Fibroblast of villous mesenchyme (primary cell): ENCODE measurements at places on chromosomes 16 and 17. TPM values are rescaled to one million over a fixed set of nuclear protein-coding genes. Genes with fewer than 3 reads are reported as not detected.

GRCh38 chr16:85334718-85335583 lies 222.7 kb upstream of the CIBAR2 start:
- peak; percentile 44 for DNase-seq

DNA sequence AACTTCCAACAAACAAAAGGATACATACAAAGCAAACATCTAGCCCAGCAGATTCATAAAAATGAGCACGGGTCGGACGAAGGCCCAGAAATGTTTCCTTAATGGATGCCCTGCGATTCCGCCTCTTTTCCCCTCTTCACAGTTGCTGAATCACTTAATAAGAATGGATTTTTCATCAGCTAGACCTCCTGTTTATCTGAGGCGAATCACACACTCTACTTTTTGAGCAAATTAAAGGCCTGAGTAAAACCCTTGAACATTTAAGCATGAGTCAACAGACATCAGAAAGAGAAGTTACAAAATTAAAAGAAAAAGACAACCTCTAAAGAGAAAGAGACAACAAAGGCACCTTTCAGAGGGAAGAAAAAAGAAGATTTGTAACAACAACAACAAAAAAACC lies 44.7 kb downstream of the HS3ST3A1 start:
- DNase-seq, result peak; percentile 41

- no peak for DNase-seq
These were observed 8.4 kb upstream of the HSBP1 start for GRCh38 chr16:83799336-83799735.

The DNAAF8 gene
- total RNA-seq, result 1.3 and 1.7 TPM in 2 replicates

GRCh38 chr17:4118015-4118743 lies 24.7 kb downstream of the ZZEF1 start:
- no peak for DNase-seq

The GPR139 gene
- total RNA-seq, result not detected in 2 replicates

The FOXF1 gene
- total RNA-seq, result 5.2 and 10.3 TPM in 2 replicates

The GFAP gene
- 0.86 and 1.9 TPM in 2 replicates for total RNA-seq

DNA sequence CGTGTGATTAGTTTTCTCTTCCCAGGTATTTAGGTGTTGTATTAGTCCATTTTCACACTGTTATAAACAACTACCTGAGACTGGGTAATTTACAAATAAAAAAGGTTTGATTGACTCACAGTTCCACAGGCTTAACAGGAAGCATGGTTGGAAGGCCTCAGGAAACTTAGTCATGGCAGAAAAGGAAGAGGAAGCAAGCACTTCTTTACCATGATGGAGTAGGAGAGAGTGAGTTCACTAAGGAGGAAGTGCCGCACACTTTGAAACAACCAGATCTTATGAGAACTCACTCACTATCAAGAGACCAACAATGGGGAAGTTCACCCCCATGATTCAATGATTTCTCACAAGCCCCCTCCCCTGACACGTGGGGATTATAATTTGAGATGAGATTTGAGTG lies 1343.7 kb upstream of the GOT2 start:
- DNase-seq, result no peak

DNA sequence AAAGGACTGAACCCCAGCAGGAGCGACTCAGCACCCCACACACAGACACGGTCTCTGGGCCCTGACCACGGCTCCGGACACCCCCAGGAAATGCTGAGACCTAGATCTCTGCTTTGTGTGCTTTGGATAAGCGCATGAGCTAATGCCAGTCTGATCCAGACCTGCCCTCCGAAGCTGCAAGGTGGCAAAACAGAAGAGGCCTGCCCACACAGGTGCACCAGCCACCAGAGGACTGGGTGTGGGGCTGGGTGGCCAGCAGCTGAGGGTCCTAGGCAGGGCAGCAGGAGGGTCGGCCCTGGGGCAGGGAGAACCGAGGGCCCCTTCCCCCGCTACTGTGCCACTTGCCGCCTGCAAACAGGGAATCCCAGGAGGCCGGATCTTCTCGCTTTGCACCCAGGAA lies 30.7 kb upstream of the EIF1 start:
- DNase-seq, result no peak

The GINS2 gene
- total RNA-seq, result 5.8 and 8.6 TPM in 2 replicates

GRCh38 chr16:54070789-54071343 lies 215.7 kb downstream of the IRX3 start:
- no peak for DNase-seq

The PLA2G10 gene
- total RNA-seq, result not detected in 2 replicates

- DNase-seq, result no peak
These were observed 968 bp downstream of the RIPOR1 start for GRCh38 chr16:67529582-67530012.

DNA sequence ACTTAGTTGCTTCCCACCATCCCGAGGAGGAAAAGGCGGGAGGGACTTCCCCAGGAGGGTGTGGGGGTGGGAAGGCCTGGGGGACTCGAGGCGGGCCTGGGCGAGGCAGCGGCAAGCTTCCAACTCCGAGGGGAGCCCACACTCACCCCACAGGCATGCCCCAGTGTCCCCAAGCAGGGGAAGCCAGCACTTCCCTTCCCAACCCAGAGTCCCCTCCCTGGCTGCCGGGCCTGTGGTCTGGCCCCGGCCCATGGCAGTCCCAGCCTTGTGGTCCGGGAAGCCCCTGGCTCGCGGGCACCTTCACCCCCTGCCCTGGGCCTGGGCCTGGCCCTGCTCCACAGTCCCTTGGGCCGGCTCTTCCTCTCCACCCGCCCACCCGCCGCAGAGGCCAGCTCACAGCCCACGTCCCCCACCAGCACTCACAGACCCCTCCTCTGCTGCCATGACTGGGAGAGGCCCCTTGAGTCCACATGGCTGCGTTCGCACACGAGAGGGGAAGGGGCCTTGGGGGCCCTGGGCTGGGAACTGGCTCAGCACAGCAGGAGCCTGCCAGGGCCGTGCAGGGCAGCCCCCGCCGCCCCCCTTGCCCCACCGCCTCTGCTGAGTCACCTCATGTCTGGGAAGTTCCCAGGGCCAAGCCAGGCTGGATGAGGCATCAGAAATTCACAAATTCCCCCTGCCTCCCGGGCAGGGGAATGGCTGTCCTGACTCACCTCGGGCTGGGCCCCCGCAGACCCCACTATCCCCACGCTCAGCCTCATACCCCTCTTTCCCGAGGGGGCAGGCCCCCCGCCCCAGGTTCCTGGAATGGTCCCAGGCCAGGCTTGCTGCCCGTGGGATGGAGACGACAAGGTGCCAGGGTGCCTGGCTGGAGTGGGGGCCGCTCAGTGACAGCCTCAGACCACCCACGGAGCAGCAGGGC lies 27.8 kb downstream of the BAHCC1 start:
- DNase-seq, result peak; percentile 95

- no peak for DNase-seq
These were observed 56.7 kb upstream of the MED9 start for GRCh38 chr17:17420082-17420481.

DNA sequence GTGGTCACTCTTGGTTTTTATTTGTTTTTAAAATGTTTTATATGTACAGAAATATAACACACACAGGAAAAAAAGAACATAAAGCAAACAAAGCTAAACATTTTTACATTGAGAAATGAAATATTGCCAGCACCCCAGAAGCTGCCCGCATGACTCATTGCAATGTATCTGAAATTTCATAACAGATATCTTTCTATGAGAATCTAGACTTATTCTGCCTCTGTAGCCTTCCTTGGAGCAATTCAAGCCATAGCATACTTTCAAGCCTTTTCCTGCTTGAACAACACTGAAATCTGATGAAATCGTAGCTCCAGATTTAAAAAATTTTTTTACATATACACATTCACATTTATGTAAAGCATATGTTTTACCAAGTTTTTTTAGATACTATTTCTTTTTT lies 86.9 kb downstream of the RBBP6 start:
- peak; percentile 78 for DNase-seq

The IL21R gene
- 0.43 and 1.9 TPM in 2 replicates for total RNA-seq

DNA sequence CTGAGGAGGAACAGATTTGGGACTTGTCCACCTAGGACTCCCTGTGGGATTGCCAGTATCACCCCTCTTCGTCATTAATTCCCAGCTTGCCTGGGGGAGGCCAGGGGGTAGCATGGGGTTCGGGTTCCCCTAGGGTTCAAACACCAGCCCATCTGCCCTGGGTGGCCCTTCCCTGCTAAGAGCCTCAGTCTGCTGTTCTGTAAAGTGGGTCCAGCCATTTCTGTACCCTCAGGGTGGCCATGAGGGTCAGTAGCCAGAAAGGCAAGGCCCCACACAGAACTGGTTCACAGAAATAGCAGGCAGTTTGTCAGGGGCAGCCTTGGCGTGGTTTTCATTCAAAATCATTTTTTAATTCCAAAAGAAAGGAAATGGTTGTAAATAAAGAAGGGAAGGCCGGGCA lies 62.9 kb downstream of the RAI1 start:
- no peak for DNase-seq

GRCh38 chr16:14672403-14672971 lies 21.6 kb downstream of the PLA2G10 start:
- DNase-seq, result no peak

GRCh38 chr17:16989230-16989952 lies 17.5 kb upstream of the TNFRSF13B start:
- no peak for DNase-seq

The ZNF213 gene
- total RNA-seq, result 3.5 and 5.5 TPM in 2 replicates

GRCh38 chr17:43395165-43395564 lies 3.6 kb upstream of the ARL4D start:
- no peak for DNase-seq

The CRISPLD2 gene
- total RNA-seq, result 44.0 and 87.3 TPM in 2 replicates

DNA sequence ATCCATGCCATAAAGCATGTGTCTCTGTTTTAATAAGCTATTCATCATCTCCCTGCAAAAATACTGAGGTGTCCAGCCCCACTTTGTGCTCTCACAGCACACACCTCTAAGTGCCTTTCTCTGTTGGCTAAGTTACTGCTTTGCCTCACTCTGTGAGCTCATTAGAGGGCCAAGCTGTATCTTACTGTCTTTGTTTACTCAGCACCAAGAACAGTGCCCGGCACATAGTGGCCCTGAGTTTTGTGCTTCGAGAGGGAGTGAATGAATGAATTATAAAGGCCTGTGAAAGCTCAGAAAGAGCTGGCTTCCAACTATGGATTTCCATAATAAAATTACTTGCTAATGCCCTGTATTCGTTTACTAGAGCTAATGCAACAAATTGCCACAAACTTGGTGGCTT lies 50.2 kb upstream of the NOG start:
- DNase-seq, result no peak

DNA sequence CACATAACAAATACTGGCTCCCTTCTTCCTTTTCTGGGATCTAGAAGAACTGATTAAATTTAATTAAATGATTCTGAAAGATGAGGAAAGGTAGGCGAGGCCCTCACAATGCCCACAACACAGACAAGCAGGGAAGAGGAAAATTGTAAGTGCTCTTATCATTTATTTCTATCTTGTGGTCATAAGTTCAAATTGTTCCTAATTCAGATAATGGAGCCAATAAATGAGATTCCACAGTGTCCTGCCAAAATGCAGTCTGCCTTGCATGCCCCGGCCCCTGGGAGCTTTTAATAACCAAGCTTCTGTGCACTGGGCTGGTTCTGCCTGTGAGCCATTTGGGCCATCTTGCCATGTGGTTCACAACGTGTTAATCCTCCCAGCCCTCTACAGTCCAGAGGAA lies 97.0 kb downstream of the CMC2 start:
- DNase-seq, result no peak

DNA sequence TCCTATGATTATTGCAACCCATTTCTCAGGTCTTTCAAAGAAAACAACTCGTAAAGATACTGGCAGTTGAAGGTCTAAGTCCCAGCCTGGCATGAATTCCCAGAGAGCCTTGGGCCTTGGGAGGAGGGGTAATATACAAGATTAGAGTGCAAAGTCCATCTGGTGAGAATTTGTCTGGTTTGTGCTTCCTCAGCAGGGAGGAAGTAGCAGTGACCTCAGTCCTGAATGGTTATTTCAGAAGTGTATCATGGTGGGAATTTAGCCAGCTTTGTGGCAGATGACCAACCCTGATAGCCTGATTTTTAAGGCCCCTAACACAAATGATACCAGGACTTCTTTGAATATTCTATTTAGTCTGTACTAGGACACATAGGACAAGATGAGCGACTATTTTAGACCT lies 151.2 kb upstream of the TBX2 start:
- peak; percentile 78 for DNase-seq

The KDM6B gene
- total RNA-seq, result 3.0 and 5.8 TPM in 2 replicates

GRCh38 chr17:15289285-15290183 lies 24.4 kb upstream of the PMP22 start:
- peak; percentile 85 for DNase-seq

The OSBPL7 gene
- total RNA-seq, result 6.9 and 13.5 TPM in 2 replicates

The CX3CL1 gene
- total RNA-seq, result 0.32 TPM in 1 of 2 replicates, not detected in the other

The HS3ST2 gene
- not detected in 2 replicates for total RNA-seq

The OXLD1 gene
- total RNA-seq, result 23.7 and 28.0 TPM in 2 replicates

- no peak for DNase-seq
These were observed 46.7 kb upstream of the MAP3K14 start for GRCh38 chr17:45363498-45363897.

The MYH8 gene
- not detected in 2 replicates for total RNA-seq

GRCh38 chr17:65542610-65543009 lies 18.8 kb downstream of the AXIN2 start:
- no peak for DNase-seq

The CD300E gene
- not detected in 2 replicates for total RNA-seq

- peak; percentile 68 for DNase-seq
These were observed 680 bp downstream of the ZNF629 start for GRCh38 chr16:30786115-30786935.

- no peak for DNase-seq
These were observed 4.5 kb upstream of the KRT15 start for GRCh38 chr17:41523225-41523593.

GRCh38 chr17:81738801-81739393 lies 26.8 kb downstream of the SLC25A10 start:
- DNase-seq, result no peak

DNA sequence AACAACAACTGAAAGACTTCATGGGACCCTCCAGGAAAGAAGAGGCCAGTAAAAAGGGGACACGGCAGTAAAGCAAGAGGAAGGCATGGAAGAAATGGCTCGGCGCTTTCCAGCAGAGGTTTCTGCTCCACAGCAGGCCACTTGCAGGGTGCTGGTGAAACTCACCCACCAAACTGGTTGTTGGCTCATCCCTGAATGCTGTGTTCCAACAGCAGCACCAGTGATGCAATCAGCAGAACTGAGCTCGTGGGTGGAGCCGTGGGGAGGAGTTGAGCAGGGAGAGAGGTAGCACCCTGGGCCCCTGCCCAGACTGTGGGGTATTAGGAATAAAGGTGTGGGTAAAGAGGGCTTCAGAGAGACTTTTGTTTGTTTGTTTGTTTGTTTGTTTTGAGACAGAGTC lies 62.8 kb upstream of the ADCY9 start:
- DNase-seq, result peak; percentile 65

The MFAP4 gene
- total RNA-seq, result 17.7 and 28.7 TPM in 2 replicates

DNA sequence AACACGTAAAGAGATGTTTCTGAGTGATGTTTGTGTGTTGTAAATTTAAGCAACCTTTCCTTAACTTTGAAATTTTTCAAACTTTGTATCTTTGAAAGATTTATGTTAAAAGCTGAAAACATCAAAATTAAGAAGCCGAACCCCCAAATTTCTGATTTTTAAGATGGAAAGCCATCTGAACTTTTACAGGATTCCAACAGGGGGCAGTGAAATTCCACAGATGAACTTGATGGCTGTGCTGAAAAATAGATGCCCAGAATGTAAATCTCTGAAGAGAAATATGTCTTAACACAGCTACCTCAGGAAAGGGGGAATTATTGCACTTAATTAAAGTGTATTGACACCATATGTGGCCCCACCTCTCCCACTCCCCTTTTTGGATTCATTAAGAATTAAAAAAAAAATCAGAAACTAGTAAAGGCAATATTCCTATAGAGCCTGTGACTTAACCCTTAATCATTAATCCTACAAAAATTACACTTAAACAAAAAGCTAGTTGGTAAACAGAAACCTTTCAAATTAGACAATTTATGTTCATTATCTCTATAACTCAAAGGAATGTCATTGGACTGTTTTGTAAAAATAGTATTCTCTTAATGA lies 597.9 kb downstream of the KCNJ2 start:
- DNase-seq, result peak; percentile 51

GRCh38 chr17:31753011-31753410 lies 106.0 kb downstream of the COPRS start:
- no peak for DNase-seq
